ENCODE measurements at places on chromosomes 5 and 9. TPM values are rescaled to one million over a fixed set of nuclear protein-coding genes. Genes with fewer than 3 reads are reported as not detected.

PCDHGB7 gene
- total RNA-seq = 7.4 TPM

MPDZ gene
- total RNA-seq = 50.7 TPM

FCN1 gene
- not detected for total RNA-seq

FBN2 gene
- 95.7 TPM for total RNA-seq

ZNF354C gene
- 9.4 TPM for total RNA-seq

CMYA5 gene
- total RNA-seq = 3.7 TPM

WDR31 gene
- 1.3 TPM for total RNA-seq

EGR1 gene
- 3.6 TPM for total RNA-seq

SLC6A18 gene
- not detected for total RNA-seq

OR1Q1 gene
- not detected for total RNA-seq

PTPRD gene
- total RNA-seq = 8.9 TPM

NDST1 gene
- total RNA-seq = 39.5 TPM

PCDHB8 gene
- total RNA-seq = 0.11 TPM

ANKRD18A gene
- total RNA-seq = not detected

ABL1 gene
- total RNA-seq = 62.4 TPM

WDR70 gene
- total RNA-seq = 39.6 TPM

SLC1A3 gene
- 2.1 TPM for total RNA-seq

RASGRF2 gene
- 12.5 TPM for total RNA-seq

EPB41L4B gene
- total RNA-seq = 0.12 TPM

DOK3 gene
- total RNA-seq = 0.62 TPM

SCGB3A2 gene
- total RNA-seq = not detected

EQTN gene
- total RNA-seq = not detected

FOXD4L6 gene
- 0.11 TPM for total RNA-seq

ZNF618 gene
- total RNA-seq = 11.4 TPM

LMAN2 gene
- total RNA-seq = 332 TPM

ZNF483 gene
- total RNA-seq = 1.9 TPM

CTXN3 gene
- total RNA-seq = not detected

PTPN3 gene
- 0.12 TPM for total RNA-seq

COL5A1 gene
- total RNA-seq = 238 TPM

FSTL4 gene
- total RNA-seq = not detected

FAM221B gene
- not detected for total RNA-seq

FLT4 gene
- 0.11 TPM for total RNA-seq

PCDHGA1 gene
- 0.62 TPM for total RNA-seq

ISL1 gene
- total RNA-seq = 5.9 TPM

ADRB2 gene
- 0.22 TPM for total RNA-seq

GFI1B gene
- not detected for total RNA-seq

PRELID2 gene
- 23.5 TPM for total RNA-seq

CA9 gene
- 8.6 TPM for total RNA-seq

FAM174A gene
- 22.0 TPM for total RNA-seq

SLC6A3 gene
- total RNA-seq = not detected

GHR gene
- 2.5 TPM for total RNA-seq

SHOC1 gene
- total RNA-seq = not detected
